Thymus (tissue), 14 donors: ENCODE measurements at places on chromosomes 2 and 18. TPM values are rescaled to one million over a fixed set of nuclear protein-coding genes. Genes with fewer than 3 reads are reported as not detected.

Gene REG3G
- 0.09 TPM for total RNA-seq

Gene LCT
- 1.1 TPM for total RNA-seq

DNA sequence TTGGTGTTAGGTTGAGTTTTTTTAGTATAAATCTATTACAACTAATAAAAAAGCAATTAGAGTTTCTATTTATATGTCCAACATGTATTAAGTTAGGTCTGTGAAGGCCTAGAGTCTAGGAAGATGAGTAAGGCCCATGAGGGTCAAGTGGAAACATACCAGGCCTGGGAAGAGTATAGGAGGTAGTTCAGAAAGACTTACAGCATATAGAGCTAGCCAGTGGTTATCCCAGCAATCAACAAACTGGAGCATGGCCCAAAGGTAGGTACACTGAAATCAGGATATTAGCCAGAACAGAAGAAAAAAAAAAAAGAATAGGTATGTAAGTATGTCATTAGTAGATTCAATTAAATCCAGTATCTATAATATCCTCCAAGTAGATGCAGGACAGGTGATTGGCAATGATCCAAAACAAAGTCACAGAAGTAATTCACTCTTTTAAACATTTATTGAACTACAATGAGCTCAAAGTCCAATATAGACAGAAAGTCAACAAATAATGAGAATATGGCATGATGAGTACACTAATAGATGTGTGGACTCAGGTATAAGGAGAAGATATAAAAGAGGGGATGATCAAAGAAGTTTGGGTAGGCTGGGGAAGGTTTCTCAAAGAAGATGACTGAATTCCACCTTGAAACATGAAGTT lies 70.3 kb downstream of the IKZF2 start:
- DNase-seq: no peak

GRCh38 chr2:14304326-14304725 lies 328.2 kb upstream of the LRATD1 start:
- no peak for DNase-seq

DNA sequence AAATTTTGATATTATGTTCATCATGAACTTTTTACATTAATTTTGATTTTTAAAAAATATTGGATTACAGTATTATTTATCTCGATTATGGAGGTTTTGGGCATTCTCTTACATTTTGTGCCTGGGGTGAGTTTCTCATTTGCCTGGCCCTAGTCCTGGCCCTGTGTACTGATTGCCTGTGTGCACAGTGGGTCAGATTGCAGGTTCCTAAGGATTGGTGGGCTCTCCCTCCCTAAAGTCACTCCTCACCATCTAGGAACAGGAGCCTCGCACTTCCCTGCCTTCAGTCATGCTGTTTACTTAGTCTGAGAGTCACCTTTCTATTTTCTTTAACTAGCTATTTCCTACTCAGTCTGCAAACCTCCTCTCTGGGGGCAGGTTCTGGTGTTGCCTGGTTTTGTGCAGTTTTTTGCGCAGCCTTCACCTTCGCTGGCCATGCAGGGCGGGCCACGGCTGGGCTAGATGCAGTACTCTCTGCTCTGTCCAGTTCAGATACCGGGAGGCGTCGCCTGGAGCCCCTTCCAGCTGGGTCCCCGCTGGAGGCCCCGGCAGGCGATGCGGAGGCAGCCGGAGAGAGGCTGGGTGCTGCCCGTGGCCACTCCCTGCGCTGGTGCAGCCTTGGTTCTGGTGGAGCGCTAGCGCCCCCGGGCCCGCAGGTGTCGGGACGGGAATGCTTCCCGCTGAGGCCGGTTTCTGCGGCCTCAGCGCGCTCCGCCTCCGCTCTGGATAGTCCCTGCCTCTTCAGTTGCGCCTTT lies 23.3 kb upstream of the MC5R start:
- peak; percentile 47 for DNase-seq

- no peak for DNase-seq
Measured at GRCh38 chr2:239165206-239165831, 235.5 kb downstream of the HDAC4 start.
